MV-4-11 (cell line): ENCODE measurements at places on chromosomes 6 and 20.

- no peak for DNase-seq
Observed at GRCh38 chr6:40146902-40147301, 212.6 kb upstream of the MOCS1 start.

- DNase-seq, result no peak
Observed at GRCh38 chr6:92967362-92967761, 452.0 kb downstream of the EPHA7 start.

DNA sequence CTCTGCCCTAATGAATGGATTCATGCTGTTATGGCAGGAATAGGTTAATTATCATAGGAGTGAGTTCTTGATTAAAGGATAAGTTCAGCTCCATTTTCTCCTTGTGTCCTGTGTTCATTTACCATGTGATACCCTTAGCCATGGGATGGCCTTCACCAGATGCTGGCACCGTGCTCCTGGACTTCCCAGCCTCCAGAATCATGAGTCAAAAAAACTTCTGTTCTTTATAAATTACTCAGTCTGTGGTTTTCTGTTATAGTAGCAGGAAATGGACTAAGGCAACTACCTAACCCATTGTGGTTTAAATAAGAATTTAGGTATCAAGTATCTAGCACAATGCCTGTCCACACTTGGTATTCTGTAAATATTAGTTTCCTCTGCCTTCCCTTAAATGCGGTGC lies 223.5 kb downstream of the MEI4 start:
- DNase-seq, result no peak

GRCh38 chr20:16013631-16014030 lies 559.6 kb downstream of the KIF16B start:
- DNase-seq, result no peak

DNA sequence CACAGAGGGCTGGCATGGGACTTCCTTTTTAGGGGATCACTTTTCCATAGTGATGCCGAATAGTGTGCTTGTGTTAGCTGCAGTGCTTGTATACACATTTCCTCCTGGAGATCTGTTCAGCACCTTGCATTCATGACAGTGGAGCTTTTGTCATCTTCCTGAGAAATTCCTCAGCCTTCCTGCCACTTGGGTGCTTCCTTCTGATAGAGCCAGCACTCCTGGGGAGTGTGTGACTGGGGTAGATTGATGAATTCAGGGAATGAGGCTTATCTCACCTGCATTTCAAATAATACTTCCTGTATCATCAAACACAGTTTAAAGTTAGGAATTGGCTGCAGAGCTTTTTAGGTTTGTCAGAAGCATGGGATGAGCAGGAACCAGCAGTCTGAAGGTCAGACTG lies 48.8 kb upstream of the SCGN start:
- no peak for DNase-seq

DNA sequence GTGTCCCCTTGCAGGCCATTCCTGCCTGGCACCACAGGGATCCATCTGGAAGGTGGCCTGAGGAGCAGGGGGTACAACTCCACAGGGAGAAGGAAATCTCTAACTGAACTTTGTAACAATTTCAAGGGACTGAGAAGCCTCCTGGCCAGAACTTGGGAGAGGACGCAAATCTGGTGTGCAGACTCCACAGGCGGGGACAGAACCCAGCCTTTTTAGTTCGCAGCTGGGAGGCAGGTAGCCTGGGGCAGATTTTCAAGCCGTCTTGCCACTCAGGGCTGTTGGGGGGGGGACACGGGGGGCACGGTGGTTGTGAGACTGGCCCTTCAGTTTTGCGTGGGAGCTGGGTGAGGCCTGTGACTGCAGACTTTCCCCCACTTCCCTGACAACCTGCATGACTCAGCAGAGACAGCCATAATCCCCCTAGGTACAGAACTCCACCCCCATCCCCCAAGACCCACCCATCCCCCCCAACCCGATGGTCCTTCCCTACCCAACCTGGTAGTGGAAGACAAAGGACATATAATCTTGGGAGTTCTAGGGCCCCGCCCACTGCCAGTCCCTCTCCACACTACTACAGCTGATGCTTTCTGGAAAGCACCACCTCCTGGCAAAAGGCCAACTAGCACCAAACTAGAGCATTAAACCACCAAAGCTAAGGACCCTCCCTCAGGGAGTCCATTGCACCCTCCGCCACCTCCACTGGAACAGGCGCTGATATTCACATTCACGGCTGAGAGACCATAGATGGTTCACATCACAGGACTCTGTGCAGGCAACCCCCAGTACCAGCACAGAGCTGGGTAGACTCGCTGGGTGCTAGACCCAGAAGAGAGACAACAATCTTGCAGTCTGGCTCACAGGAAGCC lies 3.0 kb upstream of the HUS1B start:
- DNase-seq, result no peak
